ENCODE measurements at places on chromosomes 12 and 14. TPM values are rescaled to one million over a fixed set of nuclear protein-coding genes. Genes with fewer than 3 reads are reported as not detected.

DNA sequence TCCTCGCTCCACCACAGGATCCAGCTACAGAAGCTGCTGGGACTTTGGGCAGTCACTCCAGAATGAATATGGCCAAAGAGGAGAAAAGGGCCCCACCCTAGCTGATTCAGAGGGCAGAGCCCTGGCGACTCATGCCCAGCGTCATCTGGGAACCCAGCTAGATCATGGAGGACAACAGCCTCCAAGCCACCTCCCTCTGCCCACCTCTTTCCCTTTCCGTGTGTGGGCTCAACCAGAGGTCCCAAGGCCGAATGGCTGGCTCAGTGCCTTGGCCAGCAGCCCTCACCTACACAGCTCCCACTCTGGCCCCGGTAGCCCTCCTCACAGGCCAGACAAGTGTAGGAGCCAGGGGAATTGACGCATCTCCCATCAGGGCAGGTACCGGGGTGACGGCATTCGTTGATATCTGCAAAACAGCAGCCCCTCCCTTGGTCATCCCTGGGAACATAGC lies 17.4 kb downstream of the ISCA2 start:
- peak; percentile 62 for DNase-seq

Gene TOMM20L
- not detected for total RNA-seq

Gene IGF1
- not detected for total RNA-seq

Gene MAP1LC3B2
- total RNA-seq, result not detected

DNA sequence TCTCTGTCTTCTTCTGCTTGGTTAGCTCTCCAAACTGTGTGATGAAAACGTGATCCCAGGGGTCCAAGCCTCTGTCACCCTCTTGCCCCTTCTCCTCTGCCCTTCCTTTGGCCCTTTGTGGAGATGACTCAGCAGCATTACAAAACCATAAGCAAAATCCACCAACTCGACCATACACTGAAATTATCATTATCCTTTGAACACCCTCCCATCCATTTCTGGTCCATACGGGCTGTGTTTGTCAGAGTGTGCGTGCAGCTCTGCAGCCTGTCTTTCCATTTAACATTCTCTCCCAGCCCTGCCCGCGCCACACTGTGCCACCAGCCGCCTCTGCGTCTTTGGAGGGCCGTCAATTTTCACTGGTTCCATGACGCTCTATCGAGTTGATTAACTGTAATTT lies 69.2 kb downstream of the SLC25A47 start:
- no peak for DNase-seq

DNA sequence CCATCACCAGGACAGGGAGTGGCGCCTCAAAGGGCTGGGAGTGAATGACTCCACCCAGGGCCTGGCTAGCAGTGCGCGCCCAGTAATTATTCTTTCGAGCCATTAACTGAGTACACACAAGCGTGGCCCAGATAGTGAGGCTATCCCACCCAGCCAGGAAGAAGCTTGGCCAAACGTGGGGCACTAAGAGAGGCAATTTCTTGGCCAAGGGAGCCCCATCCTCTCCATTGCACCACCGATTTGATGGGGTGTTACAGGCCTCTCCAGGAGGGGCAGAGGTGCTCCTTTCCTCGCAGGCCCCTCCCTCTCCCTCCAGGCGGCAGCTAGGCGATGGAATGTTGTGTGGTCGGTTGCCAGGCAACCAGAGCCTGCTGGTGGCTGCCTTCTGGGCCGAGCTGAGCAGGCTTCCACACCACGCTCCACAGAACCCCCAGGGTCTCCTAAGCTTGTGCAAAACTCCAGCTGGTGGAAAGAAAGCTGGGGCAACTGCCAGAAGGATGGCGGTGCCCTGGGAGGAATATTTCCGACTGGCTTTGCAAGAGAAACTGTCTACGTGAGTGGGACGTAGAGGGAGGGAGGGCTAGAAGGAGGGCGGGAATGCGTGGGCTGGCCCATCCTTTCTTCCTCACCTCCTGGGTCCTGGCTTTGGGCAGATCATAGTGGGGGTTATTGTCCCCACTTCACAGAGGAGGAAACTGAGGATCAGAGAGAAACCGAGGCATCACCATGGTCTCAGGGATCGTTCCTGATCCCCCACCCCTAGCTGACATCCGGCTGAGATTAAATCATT lies at the start of gene CFAP73:
Gene CFAP73, plus strand, starts transcription at position 364 of the 790 bp plus-strand sequence. Its CDS starts 134 bp downstream, at position 498.
- DNase-seq, result peak; percentile 94

Gene FAIM2
- total RNA-seq, result 0.49 TPM

DNA sequence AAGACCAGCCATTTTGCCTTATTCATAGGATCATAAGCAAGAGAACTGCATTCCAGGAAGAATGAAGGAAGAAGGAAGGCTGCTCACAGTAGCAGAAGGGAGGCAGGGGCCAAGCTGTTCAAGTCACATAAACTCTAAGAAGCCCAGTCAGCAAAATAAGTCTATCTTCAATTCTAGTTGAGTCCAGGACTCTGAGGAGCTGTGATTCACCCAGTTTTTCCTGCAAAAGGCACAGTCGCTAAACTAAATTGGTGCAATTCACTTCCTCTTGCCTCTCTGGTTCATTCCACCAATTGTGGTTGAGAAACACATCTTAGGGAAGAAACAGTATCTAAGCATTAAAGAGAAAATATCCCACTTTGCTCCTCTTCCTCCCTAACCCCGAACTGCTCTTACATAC lies 9.8 kb downstream of the ZNF641 start:
- DNase-seq, result no peak

- no peak for DNase-seq
These were observed 6.8 kb upstream of the YLPM1 start for GRCh38 chr14:74756326-74756725.
